Ascending aorta (tissue), 2 donors: ENCODE measurements at places on chromosomes 7 and 10. TPM values are rescaled to one million over a fixed set of nuclear protein-coding genes. Genes with fewer than 3 reads are reported as not detected.

DNA sequence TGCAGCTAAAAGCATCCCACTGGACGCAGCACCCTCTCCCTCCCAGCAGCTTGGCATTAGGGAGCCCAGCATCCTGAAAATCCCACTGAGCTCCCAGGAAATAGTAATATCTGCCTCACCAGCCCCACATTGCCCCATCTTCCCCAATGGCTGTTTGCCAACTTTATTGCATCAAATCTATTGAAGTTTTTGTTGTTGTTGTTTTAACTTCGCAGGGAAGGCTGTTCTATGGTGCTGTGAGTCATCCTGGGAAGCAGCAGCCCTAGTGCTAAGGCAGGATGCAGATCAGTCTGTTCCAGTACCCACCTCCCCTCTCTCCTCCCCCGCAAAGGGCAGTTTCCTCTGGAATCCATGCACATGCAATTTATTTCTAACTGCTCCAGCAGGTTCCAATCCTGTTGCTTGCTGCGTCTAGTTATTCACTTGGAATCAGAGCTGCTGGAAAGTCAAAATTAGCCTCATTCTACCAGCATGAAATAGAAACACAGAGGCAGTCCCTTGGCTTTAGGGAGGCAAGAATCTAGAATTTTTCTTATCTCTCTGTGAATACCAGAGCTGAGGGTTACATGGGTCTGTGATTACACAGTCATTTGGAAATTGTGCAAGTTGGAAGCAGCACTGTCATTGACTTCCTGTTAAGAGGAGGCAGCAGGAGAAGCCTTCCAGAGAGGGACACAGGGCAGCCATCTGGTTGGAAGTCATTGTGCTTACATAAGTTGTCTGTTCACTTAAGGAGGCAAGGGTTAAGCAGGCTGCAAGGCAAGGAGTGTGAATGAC is 115.9 kb upstream of the CACUL1 start:
- DNase-seq: no peak

GRCh38 chr7:117997862-117998825 is 124.9 kb upstream of the CTTNBP2 start:
- no peak for DNase-seq

DNA sequence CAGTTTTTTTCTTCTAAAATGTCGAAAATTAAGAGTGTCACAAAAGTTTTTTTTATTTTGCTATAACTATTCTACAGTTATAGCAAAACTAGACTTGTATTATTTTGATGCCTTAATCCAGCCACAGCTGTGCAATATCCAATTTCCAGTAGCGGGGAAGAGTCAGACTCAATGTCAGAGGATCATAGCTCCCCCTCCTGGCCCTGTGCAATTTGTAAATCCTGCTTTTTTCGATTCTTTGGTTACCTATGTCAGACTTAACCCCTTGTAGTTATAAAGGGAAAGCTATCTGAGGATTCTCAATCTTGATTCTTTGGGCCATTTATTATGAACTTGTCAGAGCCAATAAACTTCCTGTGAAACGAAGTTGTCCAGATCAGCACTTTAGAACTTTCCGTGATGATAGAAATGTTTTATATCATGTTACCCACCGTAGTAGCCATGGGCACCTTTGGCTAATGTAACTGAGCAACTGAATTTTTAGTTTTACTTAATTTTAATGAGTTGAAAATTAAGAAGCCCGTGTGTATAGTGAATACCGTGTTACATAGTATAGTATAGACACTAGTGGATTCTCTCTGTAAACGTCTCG is 87.7 kb upstream of the PRKCQ start:
- no peak for DNase-seq

DNA sequence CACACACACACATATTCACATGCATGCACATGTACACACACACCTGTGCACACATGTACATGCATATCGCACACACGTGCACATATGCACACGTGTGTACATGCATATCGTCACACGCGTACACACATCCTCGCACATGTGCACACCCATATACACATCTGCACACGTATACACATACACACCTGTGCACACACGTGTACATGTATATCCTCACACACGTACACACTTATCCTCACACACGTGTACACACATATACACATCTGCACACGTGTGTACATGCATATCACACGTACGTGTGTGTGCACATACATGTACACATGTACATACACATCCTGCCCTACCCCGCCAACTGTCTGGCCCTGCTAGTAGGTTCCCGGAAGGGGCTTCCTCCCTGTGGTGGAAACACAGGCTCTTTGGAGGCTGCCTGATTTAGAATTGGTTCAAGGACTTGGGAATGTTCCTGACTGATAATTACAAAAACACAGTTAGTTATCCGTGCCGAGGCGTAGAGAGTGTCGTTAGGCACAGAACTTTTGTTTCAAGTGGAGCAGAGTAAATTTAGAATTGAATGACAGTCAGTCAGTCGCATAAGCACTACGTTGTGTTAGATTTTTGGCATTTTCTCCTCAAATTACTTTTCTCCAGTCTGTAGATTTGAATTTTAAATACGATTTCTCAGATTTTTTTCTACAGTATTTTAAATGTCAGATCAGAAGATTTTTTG is 18.5 kb upstream of the PRKAR1B start:
- DNase-seq: no peak

GRCh38 chr10:63703113-63703670 is 182.0 kb downstream of the REEP3 start:
- DNase-seq: no peak

DNA sequence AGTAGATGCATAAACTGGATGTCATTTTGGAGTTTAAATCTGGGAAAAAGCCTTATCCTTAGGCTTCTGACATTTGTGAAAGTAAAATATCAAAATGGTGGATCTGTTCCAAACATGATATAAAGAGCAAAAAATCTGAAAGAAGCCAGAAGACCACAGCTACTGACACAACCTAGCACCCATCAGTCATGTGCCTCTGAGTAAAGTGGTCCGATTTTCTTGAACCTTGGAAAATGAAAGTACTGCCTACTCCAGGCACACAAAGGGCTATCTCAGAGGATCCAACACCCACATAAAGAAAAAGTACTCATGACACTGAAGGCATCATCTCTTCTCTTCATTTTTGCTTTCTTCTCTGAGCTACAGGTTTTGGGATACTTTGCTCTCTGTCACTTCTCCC is 150.7 kb downstream of the KMT2E start:
- DNase-seq: no peak

DNA sequence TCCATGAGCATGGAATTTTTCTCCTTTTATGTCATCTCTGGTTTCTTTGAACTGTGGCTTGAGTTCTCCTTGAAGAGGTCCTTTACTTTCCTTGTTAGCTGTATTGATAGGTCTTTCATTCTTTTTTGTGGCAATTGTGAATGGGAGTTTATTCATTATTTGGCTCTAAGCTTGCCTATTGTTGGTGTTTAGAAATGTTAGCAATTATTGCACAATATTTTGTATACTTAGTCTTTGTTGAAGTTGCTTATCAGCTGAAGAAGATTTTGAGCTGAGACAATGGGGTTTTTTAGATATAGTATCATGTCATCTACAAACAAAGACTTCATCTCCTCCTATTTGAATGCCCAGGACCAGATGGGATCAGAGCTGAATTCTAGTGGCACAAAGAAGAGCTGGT is 1143.8 kb downstream of the XPNPEP1 start:
- DNase-seq: no peak

DNA sequence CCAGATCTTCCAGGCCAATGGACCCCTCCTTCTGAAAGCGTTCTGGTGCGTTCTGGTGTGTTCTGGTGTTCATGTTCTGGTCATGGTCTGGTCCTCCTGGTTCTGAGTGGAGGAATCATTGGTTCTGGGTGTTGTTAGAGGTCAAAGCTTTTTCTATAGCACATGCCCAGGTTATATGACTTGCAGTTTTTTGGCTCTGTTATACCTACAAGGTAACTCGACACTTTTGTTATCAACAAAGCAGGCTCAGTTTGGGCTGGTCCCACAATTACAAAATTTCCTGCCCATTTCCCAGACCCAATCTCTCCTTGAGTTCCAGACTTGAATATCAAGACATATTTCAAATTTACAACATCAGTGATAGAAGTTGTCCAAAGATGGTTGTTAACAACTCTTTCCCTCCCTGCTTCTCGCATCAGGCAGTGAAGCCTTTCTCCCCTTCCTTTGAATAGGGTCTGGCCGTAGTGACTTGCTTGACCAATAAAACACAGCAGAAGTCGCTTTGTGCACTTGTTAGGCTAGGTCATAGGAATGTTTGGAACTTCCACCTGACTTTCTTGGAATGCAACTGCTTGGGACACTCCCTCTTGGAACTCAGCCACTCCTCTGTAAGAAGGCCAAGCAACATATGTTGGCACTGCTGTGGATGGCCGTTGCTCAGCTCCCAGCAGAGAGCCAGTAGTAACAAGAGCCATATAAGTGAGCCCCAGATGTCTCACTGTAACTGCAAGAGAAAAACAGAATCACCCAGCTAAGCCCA is 83.1 kb upstream of the STEAP1B start:
- no peak for DNase-seq

- no peak for DNase-seq
Observed at GRCh38 chr10:61941202-61941681, 39.7 kb downstream of the ARID5B start.

GRCh38 chr7:124780056-124780455 is 14.5 kb upstream of the GPR37 start:
- DNase-seq: no peak

GRCh38 chr10:1173091-1173490 is 116.9 kb downstream of the WDR37 start:
- DNase-seq: no peak

DNA sequence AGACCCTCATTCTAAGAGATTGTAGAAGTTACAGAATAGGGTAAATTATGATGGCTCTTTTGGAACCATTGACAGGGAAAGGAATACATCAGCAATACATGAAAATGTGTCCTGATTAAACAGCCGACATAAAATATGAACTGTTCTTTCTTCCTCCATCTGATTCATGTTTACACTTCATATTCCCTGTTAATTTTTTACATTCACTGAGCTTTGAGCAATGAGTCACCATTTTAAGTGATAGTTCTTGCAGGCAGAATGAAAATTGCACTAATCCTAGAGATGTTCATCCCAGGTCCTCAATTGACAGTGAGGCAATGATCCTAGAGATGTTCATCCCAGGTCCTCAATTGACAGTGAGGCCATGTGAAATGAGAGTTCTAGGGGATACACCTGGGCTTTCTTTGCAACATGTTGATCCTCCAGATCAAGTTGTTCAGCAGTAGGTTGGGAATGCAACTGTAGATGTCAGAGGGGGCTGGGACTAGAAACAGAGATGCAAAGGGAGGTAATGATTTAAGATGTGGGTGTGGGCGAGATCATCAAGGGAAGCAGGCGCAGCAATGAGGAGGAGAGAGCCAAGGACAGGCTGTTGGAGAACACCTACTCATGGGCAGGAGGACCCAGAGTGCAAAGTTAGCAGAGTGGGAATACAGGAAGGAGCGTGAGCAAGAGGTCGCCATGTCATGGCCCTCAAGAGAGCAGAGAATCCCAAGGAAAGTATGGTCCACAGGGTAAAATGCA is 138.7 kb downstream of the ZNF365 start:
- DNase-seq: no peak

DNA sequence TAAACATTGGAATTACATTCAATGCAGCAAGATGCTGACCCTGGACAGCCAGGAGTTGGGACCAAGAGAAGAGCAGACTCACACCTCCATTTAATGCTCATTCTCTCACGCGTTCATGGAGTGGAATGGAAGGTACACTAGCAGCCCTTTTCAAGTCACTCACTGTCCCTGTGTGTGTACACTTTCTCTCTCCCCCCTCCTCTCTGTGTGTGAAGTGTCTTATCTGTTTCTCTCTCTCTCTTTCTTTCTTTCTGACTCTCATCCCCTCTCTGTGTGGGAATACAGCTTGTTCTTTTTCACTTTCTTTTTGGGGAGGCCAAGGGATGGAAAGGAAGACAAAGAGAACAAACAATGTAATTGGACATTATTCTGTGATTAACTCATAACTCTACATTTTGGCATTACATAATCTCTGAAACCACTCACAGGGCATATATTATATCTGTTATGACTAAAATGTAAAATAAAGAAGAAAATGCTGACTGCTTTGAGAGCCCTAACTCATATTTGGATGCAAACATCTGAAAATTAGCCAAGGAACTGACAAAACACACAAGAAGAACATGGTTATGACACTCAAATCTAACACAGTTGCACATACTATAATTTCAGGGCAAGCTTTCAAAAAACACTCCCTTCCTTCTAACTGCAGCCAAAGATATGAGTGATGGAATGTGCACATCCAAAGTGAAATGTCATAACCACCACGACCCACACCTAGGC is 188.8 kb downstream of the PARD3 start:
- DNase-seq: no peak

The ZNF485 gene
- 0.43 TPM for total RNA-seq

The FGL2 gene
- 77.9 TPM for total RNA-seq

The UNCX gene
- total RNA-seq: not detected

The CYP3A4 gene
- total RNA-seq: not detected

The KIAA1549 gene
- total RNA-seq: 0.11 TPM

The SFRP4 gene
- total RNA-seq: 25.7 TPM

The AOC1 gene
- total RNA-seq: 0.75 TPM

The GRID1 gene
- 1.4 TPM for total RNA-seq

The TAS2R5 gene
- total RNA-seq: not detected

The TMEM26 gene
- not detected for total RNA-seq

The HMX2 gene
- not detected for total RNA-seq
